Astrocyte of the cerebellum (primary cell): ENCODE measurements at places on chromosomes 7 and 10.

- DNase-seq: no peak
Observed at GRCh38 chr10:43257347-43258210, 9.3 kb downstream of the RASGEF1A start.

GRCh38 chr7:20238754-20239324 lies 21.7 kb upstream of the MACC1 start:
- no peak for DNase-seq

- no peak for DNase-seq
Observed at GRCh38 chr10:123404357-123404756, 250.2 kb downstream of the BUB3 start.

DNA sequence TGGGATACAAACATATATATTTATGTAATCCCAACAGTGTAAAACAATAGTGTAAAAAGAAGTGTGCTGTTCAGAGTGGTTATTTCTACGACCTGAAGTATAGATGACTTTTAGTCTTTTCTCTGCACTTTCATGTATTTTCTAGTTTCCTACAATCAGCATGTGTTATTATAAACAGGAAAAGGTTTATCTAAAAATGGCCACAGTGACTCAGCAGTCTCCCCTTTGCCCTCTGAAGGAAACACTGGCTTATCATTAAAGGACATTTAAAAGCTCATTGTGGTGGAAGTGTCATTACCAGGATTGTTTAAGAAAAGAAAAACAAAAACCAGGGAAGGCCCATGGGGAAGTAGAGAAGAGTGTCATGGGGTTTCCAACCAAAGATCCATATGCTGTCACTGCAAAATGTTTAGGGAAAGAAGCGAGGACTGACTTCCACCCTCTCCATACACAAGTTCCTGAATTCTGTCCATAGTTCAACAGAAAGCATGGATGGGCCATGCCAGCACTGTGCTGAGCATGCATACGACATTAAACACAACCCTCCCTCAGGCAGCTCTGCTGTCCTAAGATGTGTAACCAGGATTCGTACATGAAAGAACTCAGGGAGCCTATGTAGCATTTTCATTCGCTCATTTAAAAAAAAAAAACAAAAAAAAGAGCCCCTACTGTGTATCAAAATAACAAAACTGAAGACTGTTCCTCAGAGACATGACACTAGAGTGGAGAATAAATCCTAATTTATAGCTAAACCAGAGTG lies 10.2 kb downstream of the CYREN start:
- DNase-seq: no peak

DNA sequence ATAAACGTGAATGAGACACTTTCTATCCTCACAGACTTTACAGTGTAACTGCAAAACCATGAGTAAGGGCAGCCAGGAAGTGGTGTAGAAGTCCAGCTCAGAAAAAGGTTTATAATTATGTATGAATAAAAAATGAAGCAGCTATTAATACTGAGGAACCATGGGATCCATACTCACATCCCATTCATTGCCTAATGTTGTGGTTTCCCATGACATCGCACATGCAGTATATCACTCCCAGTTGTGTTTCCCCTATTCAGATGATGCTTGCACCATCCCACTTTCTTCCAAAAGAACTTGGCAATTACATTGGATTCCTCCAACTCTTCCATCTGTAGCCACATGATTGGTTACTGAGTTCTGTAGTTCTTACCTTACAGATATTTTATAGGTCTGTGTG lies 74.5 kb upstream of the SEMA3D start:
- no peak for DNase-seq

- no peak for DNase-seq
Observed at GRCh38 chr10:131049016-131049415, 262.5 kb downstream of the TCERG1L start.

GRCh38 chr7:154451480-154452457 lies 399.6 kb downstream of the DPP6 start:
- no peak for DNase-seq

DNA sequence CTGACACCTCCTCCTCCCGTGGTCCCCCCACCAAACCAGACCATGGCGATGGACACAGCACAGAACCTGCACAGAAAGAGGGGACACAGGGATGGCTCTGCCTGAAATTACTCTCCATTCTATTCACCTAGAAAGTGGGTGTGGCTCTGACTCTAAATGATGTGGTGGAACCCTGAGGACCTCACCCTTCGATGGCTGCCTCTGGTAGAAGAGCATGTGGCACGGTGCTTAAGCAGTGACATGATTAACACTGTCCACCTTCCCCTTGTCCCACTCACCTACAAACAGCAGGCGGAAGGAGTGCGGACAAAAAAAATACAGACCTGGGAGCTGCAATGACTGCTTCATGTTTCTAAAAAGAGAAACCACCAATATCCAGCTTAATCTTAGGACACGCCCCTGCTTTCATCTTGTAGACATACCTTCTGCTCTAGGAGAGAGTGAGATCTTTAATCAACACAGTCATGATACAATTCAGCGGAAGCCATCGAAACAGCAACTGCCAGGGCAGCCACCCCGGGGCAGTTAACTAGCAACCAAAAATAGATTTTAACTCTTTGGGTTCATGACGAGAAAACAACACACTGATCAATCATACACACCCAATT lies 11.4 kb downstream of the JCAD start:
- DNase-seq: no peak

- DNase-seq: no peak
Observed at GRCh38 chr10:7444551-7445121, 33.8 kb upstream of the SFMBT2 start.

GRCh38 chr10:88187472-88187871 lies 324.0 kb downstream of the PTEN start:
- DNase-seq: no peak

DNA sequence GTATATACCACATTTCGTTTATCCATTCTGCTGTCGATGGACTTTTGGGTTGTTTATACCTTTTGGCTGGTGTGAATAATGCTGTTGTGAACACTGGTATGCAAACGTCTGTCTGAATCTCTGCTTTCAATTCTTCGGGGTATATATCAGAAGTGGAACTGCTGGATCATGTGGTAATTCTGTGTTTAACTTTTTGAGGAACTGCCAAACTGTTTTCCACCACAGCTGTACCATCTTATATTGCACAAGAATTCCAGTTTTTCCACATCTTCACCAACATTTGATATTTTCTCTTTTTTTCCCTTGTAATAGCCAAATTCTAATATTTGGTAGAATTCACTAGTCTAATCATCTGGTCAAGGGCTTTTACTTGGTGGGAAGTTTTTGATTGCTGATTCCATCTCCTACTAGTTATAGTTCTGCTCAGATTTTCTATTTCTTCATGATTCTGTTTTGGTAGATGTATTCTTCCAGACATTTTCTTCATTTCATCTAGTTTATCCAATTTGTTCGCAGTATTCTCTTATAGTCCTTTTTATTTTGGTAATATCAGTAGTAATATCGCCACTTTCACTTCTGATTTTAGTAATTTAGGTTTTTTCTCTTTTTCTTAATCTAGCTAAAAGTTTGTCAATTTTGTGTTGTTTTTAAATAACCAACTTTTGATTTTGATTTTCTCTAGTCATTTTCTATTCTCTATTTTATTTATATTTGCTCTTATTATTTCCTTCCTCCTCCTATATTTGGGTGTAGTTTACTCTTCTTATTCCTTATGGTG lies 271.2 kb downstream of the ZEB1 start:
- no peak for DNase-seq

DNA sequence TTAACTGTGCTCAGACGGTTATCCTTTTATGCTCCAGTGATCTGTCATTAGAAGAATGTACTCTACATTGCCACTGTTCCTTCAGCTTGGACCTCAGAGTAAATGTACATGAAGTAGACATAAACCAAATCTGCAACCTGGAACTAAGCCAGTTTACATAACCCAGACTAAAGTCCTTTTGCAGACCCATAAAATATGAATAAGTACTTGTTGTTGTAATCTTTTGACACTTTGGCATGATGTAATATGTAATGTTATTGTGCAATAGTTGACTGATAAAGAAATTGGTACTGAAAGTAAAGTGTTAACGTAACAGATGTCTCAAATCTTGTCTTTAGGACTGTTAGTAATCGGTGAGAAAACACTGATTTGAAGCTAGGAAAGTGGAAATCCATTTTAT lies 115.8 kb upstream of the SORCS1 start:
- no peak for DNase-seq

DNA sequence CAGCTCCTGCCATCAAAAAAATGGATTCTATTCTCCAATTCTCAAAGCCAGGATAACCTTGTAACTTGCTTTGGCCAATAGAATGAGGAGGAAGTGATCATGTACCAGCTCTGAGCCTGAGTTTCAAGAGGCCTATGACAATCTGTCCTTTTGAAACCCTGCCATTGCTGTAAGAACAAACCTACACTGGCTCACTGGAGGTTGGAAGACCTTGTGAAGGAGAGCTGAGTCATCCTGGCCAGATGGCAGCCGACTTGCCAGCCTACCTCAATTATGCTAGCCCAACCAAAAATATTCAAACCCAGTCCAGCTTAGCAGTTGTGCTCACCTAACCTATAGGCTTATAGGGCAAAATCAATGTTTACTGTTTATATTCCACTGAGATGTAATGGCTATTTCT lies 93.0 kb downstream of the HGF start:
- peak; percentile 11 for DNase-seq

DNA sequence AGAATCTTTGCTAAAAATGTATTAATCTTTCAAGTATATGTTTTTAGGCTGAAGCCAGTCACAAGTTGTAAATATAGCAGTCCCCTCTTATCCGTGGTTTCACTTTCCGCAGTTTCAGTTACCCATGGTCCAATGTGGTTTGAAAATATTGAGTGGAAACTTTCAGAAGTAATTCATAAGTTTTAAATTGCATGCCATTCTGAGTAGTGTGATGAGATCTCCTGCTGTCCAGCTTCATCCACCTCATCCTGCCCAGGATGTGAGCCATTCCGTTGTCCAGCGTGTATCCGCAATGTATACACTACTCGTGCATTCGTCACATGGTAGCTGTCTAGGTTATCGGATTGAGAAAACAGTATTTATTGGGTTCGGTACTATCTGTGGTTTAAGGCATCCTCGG lies 12.2 kb downstream of the PDCD4 start:
- DNase-seq: no peak

DNA sequence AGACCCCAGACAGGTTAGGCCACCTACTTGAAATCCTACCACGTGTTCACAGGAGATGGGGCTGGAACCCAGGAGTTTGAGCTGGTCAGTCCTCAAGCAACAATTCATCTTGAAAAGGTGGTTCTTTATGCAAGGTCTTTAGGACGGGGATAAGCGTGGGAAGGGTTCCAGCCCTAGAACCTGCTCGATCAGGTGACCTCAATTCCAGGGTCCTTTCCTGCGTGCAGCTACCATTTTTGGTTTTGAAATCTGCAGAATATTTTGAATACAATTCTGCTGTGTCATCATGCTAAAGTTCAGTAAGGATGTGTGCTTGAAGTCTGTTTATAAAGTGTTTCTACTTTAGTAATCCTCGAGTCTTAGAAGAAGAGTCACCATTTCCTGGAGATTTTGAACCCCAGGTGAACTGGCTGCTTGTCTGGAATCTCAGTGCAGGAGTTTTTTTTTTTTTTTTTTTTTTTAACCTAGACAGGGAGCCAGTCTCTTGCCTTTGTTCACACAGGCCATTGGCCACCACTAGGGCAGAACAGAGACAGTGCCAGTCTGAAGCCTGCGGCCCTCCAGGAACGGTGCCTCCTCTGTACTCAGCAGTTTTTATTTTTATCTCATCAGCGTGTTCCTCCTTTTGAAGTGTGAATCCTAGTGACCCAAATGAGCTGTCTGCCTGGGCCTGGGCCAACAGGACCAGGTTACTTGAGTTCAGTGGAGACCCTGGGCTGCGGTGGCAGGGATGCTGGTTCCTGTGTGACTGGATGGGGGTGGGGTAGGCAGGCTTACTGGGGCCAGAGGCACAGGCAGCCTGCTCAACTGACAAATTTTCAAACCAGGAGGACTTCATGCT lies 54.6 kb downstream of the EEPD1 start:
- no peak for DNase-seq

- no peak for DNase-seq
Observed at GRCh38 chr7:138749960-138750359, 47.8 kb upstream of the TMEM213 start.

DNA sequence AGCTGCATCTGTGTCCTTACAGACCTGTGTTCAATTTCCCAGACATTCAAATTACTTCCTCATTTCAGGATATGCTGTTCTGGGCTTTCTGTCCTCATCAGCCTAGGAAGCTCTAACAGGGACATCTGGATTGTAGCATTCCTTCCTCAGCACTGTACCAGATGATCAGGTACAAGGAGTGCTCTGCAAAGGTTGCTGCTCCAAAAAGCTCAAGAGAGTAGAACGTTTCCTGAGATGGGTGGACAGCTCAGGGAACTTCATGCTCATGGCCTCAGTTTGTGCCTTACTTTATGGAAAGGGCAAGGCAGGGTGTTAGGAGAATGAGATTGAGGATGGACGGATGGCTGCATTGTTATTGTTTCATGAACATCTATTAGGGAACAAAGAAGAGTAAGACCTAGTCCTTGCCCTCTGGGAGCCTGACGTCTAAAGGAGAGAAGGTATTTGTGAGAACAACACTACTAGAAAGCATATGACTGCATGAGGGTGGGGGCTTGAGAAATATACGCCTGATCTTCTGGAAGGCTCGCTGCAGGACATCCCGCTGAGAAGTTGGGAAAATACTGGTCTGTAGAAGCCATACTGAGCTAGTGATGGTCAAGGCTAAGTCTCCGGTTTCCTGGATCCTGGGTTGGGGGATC lies 10.5 kb upstream of the ZNF212 start:
- DNase-seq: no peak

DNA sequence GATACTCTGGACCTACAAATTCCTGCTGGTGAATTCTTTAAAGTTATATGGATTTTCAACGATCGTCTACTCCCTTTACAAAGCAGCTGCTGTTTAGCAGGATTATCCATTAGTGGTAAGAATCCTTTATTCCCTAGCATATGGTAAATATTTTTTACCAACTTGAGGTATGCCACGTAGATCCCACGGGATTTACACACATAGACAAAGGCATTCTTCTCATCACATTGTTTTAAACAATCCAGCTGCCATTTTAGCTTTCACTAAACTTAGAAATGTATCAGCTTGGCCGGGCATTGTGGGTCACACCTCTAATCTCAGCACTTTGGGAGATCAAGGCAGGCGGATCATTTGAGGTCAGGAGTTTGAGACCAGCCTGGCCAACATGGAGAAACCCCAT lies 148.0 kb upstream of the SH2B2 start:
- DNase-seq: no peak

GRCh38 chr7:112420236-112420861 lies 29.9 kb upstream of the IFRD1 start:
- DNase-seq: peak; percentile 86

DNA sequence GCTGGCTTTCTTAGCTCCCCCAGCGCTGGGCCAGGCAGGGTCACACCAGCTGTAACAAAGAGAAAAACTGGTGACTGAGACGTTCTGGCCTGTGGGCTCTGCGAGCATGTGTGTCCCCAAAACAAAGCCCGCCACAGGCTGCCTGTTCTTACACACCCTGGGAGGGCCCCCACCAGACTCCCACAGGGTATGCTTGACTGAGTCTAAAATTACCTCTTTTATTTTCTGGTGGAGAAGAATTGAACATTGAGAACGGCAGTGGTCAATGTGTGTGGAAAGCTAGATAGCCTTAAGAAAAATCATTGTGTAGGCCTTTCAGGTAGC lies 808 bp downstream of the C10orf71 start:
- DNase-seq: no peak

- peak; percentile 96 for DNase-seq
Observed at GRCh38 chr10:63554657-63555056, 33.5 kb downstream of the REEP3 start.
